ENCODE measurements at places on chromosomes 1 and 21. TPM values are rescaled to one million over a fixed set of nuclear protein-coding genes. Genes with fewer than 3 reads are reported as not detected.

The TTC39A gene
- 10.6 TPM for total RNA-seq

The LCE3D gene
- total RNA-seq: 3.7 TPM

GRCh38 chr1:185244015-185244747 lies 72.9 kb downstream of the IVNS1ABP start:
- H3K4me1 ChIP-seq: no peaks in the 10 kb centered on the region
- H3K27me3 ChIP-seq: no peaks in the 10 kb centered on the region
- H3K27ac ChIP-seq: no peak overlapping the region
- no peak overlapping the region for H3K4me3 ChIP-seq
- H3K36me3 ChIP-seq: no peaks in the 10 kb centered on the region

The DCDC2B gene
- not detected for total RNA-seq

The MTHFR gene
- total RNA-seq: 44.2 TPM

DNA sequence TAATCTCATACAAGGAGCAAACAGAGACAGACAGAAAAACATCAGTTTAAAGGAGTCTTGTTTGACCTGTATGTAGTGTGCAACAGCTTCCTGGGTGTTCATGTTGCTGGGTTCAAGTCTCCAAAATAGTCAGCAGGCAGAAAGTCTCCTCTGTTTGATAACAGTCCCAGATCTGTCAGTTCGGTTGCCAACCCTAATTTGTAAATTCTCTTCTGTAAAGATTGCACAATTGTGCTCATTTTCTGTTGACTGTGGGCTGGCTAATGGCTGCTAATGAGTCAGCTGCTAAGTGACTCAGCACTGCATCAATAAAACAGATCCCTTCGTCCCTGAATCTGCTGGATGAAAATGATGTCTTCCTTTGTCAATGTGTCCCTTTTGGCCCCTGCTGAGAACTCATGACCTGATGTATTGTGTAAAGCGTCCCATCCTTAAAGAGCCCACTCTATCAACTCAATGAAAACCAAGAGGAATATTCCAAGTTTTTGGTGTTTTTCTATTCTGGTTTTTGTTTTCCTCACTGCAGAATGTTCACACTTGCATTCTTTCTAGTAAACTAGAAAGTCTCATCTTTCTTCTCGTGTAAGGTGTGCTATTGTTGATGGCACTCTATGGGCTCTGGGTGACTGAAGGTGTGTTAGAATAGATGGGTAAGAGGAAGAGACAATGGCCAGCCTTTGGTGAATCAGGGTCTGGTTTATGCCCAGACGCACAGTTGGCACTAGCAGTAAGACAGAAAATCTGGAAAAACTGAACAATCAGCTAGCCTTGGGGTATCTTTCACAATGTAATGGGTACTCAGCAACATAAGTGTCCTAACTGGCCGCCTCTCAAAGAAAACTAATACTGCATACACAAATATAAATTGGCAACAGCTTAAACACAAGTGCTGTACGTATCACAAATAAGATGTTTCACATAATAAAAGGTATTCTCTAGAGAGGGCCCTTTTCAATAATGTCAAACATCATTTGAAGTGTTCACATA lies 75.1 kb upstream of the SIPA1L2 start:
- no peaks in the 10 kb centered on the region for H3K27me3 ChIP-seq
- peaks cover 31% of the 10 kb centered on the region for H3K4me1 ChIP-seq
- H3K27ac ChIP-seq: peak overlapping the region; percentile 75
- no peak overlapping the region for H3K4me3 ChIP-seq
- no peaks in the 10 kb centered on the region for H3K36me3 ChIP-seq
- DNase-seq: no peak

DNA sequence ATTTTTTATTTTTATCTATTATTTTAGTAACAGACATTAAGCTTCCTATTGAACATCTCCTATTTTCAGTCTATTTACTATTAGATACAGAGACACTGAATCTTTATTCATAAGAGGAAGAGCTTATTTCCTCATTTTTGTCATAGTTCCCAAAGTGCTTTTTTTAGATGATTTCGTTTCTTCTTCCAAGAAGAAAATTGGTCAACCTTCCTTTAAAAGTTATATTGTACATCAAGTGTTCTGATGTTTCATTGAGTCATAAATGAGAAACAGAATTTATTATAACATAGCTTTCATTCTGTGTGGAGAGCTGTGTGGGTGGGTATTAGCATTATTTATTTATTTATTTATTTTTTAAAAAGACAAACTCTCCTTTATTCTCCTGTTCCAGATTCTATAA lies 50.6 kb upstream of the BACH1 start:
- H3K4me3 ChIP-seq: no peak overlapping the region
- DNase-seq: no peak
- H3K4me1 ChIP-seq: no peaks in the 10 kb centered on the region
- H3K27me3 ChIP-seq: no peaks in the 10 kb centered on the region
- no peak overlapping the region for H3K27ac ChIP-seq
- no peaks in the 10 kb centered on the region for H3K36me3 ChIP-seq

DNA sequence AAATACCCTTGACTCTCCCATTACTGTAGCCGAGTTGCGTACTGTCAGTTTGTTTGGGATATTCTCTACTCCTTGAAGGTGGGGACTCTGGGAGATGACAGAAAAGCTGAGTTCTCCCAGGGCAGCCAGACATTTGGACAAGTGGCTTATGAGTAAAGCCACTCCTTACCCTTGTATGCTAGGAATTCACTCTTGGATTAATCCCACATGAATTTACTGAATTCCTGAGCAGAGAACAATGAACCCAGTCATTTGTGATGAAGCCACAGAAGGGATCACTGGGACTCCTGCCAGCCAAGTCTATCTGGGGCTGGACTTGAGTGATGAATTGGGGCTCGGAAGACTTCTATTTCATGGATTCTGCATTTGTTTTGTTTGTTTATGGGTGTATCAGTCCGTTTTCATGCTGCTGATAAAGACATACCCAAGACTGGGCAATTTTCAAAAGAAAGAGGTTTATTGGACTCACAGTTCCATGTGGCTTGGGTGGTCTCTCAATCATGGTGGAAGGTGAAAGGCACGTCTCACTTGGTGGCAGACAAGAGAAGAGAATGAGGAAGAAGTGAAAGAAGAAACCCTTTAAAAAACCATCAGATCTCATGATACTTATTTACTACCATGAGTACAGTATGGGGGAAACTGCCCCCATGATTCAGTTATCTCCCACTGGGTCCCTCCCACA lies 25.1 kb downstream of the C1orf116 start:
- H3K4me1 ChIP-seq: peaks cover 12% of the 10 kb centered on the region
- no peaks in the 10 kb centered on the region for H3K27me3 ChIP-seq
- no peaks in the 10 kb centered on the region for H3K36me3 ChIP-seq
- H3K27ac ChIP-seq: peak overlapping the region; percentile 57
- no peak overlapping the region for H3K4me3 ChIP-seq

DNA sequence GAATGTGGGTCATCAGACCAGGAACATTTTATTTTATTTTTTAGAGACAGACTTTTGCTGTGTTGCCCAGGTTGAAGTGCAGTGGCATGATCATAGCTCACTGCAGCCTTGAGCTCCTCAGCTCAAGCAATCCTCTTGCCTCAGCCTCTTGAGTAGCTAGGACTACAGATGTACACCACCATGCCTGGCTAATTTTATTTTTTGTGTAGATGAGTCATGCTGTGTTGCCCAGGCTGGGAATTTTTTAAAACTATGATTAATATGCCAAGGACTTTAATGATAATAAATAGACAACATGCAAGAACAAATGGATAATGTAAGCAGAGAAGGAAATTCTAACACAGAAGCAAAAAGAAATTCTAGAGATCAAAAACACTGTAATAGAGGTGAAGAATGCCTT lies 142.4 kb downstream of the AK5 start:
- H3K4me3 ChIP-seq: no peak overlapping the region
- DNase-seq: no peak
- no peak overlapping the region for H3K27ac ChIP-seq
- H3K4me1 ChIP-seq: no peaks in the 10 kb centered on the region

The RHCE gene
- not detected for total RNA-seq

DNA sequence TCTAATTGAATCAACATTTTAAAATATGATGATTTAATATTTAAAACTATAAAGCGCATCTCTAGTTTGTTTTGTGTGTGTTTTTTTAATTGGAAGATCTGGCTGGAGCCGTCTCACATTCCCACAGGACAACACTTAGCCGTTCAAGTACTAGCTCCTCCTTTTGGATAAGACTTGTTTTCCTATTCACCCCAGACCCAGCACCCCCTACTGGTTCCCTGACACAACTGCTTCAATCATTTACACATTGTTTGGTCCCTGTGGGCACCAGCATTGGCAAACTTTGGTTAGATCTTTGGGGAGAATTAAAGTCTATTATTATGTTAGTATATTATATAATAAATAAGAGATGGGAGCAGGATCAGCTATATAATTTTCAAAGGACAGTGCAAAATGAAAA lies 34.5 kb downstream of the TYW3 start:
- no peak overlapping the region for H3K27ac ChIP-seq
- no peaks in the 10 kb centered on the region for H3K4me1 ChIP-seq
- H3K4me3 ChIP-seq: no peak overlapping the region

The CLDN8 gene
- total RNA-seq: 18.5 TPM

- peaks cover 43% of the 10 kb centered on the region for H3K4me1 ChIP-seq
- H3K27ac ChIP-seq: peak overlapping the region; percentile 89
- peaks cover 28% of the 10 kb centered on the region for H3K36me3 ChIP-seq
These were observed 750 bp downstream of the NECAP2 start for GRCh38 chr1:16441282-16441665.

GRCh38 chr1:97906567-97907241 lies 14.1 kb downstream of the DPYD start:
- peak; percentile 76 for DNase-seq
- peaks cover 15% of the 10 kb centered on the region for H3K4me1 ChIP-seq

DNA sequence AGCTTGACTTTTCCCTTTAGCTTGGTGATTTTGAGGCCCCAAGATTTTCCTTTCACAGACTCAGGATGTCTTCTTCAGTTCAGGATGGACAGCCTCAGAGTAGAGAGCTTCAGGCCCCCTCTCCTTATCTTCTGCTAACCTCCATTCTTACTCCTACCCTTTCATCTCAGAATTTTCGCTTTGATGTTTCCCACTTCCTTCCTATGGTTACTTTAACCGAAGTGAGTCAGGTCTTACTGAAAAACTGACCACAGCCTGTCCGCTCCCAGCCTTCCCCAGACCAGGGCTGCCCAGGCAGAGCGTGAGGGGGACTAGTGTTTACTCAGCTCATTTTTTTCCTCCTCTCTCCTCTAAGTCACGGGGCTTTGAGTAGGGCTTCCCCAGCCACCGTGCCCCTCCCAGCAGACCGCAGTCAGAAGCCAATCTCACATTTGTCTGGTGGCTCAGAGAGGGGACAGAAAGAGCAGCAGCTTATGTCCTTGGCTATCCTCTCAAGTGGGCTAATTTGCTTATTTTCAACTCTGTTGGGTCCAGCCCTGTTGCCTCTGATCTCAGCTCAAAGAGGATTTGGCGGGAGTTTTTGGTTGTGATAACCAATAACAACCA lies 4.2 kb upstream of the IL19 start:
- peaks cover 4% of the 10 kb centered on the region for H3K4me1 ChIP-seq
- no peak overlapping the region for H3K27ac ChIP-seq
- no peak overlapping the region for H3K4me3 ChIP-seq
- peak; percentile 70 for DNase-seq
- H3K36me3 ChIP-seq: no peaks in the 10 kb centered on the region

GRCh38 chr21:40371329-40371728 lies 475.6 kb downstream of the DSCAM start:
- no peak for DNase-seq
- no peak overlapping the region for H3K4me3 ChIP-seq
- no peaks in the 10 kb centered on the region for H3K4me1 ChIP-seq

The MPL gene
- not detected for total RNA-seq

- no peak overlapping the region for H3K4me3 ChIP-seq
- no peak overlapping the region for H3K27ac ChIP-seq
- H3K36me3 ChIP-seq: no peaks in the 10 kb centered on the region
- no peak for DNase-seq
- peaks cover 15% of the 10 kb centered on the region for H3K27me3 ChIP-seq
- peaks cover 35% of the 10 kb centered on the region for H3K4me1 ChIP-seq
These were observed 3.8 kb downstream of the TMEM54 start for GRCh38 chr1:32897082-32898049.

DNA sequence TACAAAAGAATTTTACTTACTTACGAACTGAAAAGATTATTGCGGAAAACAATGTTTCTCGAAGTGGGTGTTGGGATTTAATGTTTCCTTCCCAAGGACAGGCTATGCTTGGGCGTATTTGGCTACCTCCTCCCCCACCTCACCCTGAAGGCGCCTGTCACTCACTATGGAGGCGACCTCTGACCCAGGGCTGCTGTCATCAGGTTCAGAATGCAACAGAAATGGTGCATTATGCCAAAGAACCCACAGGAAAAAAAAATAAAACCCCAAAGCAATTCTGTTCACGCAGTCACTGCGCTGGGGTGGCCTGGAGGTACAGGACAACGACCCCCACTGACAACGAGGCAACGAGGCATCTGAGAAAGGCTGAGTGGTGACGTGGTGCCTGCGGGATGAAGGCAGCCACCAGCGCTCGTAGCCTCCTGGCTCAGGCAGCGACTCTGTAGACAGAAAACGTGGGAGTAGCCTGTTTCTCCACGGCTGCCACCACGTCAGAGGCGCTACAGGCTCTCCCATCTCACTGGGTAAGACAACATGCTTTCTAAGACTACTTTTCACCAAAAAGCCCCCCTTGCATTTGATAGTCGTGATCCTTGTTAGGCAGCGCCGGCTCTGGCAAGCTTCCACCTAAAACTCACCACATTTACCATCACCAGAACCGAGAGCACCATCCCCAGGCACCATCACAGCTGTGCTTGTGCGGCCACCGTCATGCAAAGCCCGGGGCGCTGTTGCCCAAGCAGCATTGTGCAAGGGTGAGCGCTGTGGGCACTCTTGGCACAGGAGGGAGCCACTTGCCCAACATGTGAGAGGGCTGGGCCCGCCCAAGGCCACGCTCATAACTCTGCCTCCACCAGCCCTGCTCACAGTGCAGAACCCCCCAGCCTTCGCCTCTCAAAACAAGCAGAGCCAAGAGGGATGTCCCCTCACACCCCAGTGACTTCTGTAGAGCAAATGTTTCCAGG lies 14.3 kb downstream of the NADK start:
- no peaks in the 10 kb centered on the region for H3K27me3 ChIP-seq
- no peak overlapping the region for H3K4me3 ChIP-seq
- H3K27ac ChIP-seq: peak overlapping the region; percentile 36
- no peak for DNase-seq
- H3K4me1 ChIP-seq: peaks cover 9% of the 10 kb centered on the region

DNA sequence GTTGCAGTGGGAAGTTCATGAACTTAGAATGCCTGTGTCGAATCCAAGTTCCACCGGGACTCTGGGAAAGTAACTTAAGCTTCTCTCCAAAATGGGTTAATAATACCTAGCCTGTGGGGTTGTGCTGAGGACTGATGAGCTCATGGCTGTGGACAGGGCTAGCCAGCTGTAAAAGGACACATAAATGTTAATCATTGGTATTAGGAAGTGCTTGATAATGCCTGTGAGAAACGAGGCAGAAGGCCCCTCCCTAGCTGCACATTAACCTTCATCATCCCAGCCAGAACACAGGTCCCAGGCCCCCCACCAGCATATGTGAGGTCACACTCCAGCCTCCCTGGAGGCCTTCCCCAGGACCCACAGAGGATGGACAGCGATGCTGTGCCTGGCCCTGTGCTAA lies 789 bp upstream of the GJB4 start:
- H3K36me3 ChIP-seq: no peaks in the 10 kb centered on the region
- peak overlapping the region; percentile 30 for H3K27ac ChIP-seq
- no peak for DNase-seq

The TNFRSF18 gene
- 24.4 TPM for total RNA-seq

The AVPR1B gene
- total RNA-seq: not detected

Measured in suprapubic skin (tissue), 4 donors.